Right forelimb (tissue), 1 donor: ENCODE measurements at places on chromosomes 4 and X.

- no peak for DNase-seq
Observed at GRCh38 chr4:158802914-158803313, 34.1 kb downstream of the FNIP2 start.

- no peak for DNase-seq
Observed at GRCh38 chr4:37890801-37891259, at the start of gene TBC1D1. TBC1D1 (plus strand) TSS chr4:37891084; CDS start chr4:37902096, 11,012 bp downstream.

- no peak for DNase-seq
Observed at GRCh38 chrX:15418041-15418706, 34.0 kb upstream of the VEGFD start.

- DNase-seq, result peak; percentile 41
Observed at GRCh38 chrX:21374994-21375707, 933 bp downstream of the CNKSR2 start.

DNA sequence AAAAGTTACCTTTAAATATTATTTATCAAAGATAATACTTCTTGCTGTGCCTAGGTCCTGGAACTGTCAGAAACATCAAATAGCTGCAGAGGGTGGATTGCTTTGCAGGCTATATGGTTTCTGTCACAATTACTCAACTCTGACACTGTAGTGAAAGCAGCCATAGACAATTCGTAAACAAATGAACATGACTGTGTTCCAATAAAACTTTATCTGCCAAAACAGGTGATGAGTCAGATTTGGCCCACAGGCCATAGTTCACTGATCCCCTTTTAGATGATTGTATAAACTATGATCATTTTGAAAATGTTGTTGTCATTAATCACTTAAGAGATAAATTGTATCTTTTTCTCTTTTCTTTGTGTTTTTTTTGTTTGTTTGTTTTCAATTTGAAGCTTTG, 8.4 kb upstream of the MEPE start:
- no peak for DNase-seq

DNA sequence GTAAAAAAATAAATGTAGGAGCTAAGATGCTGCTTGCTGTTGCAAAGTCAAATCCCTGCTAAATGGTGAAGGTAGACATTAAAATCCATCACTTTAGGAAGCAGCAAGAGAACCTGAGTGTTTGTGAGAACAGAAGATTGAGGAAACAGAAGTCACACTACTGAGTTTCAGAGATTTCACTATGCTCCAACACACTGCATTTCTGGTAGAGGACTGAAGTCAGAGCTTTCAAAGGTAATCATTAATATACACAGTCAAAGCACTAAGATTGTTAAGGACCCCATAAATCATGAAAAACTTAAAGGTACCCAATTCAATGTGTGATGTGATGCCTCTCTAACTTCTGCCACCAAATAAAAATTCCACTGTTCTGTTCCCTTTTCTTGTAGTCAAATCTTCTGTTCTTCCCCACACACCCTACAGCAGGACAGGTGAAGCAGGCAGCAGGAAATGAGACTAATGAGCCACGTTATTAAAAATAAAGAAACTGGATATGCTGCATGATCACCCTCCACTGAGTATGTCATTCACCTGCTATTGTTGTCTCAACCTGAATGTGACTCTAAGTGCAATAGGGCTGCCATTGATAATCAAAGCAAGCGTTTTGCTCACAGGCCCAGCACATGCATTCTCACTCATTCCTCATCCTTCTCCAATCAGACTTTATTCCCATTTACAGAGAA, 28.9 kb upstream of the APELA start:
- no peak for DNase-seq

DNA sequence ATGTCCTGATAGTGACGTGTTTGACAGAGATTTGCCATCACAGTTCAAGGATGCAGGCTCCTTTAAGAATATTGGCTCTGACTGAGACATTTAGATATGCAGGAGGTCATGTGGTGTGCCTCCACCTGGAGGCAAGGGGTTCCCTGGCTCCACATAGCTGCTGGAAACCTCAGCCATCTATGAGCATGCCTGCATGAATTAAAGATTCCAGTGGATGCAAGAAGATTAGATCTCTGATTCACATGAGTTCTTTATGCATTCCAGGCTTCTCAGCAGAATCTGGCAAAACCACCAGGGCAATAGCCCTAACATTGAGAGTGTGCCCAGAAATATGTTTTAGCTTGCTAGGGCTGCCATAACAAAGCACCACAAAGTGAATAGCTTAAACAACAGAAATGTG, 298.5 kb upstream of the AADAT start:
- DNase-seq, result no peak

GRCh38 chr4:86536151-86536550, 58.0 kb upstream of the PTPN13 start:
- no peak for DNase-seq

DNA sequence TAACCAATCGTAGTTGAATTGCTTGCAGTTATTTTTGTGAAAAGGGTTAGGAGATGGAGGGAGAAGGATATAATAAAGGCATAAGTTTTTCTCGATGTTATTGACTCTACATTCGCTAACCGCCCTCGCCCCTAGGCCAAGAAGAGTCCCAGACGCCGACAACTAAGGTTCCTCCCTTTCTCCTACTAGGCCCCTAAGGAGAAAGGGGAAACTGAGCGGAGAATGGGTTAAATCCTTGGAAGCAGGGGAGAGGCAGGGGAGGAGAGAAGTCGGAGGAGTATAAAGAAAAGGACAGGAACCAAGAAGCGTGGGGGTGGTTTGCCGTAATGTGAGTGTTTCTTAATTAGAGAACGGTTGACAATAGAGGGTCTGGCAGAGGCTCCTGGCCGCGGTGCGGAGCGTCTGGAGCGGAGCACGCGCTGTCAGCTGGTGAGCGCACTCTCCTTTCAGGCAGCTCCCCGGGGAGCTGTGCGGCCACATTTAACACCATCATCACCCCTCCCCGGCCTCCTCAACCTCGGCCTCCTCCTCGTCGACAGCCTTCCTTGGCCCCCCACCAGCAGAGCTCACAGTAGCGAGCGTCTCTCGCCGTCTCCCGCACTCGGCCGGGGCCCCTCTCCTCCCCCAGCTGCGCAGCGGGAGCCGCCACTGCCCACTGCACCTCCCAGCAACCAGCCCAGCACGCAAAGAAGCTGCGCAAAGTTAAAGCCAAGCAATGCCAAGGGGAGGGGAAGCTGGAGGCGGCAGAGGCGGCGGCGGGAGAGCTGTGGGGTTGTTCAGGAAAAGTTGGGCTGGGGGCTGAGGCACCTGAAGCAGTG, 5.9 kb downstream of the ATOH1 start:
- no peak for DNase-seq

- no peak for DNase-seq
Observed at GRCh38 chr4:10354225-10354624, 103.0 kb downstream of the ZNF518B start.

DNA sequence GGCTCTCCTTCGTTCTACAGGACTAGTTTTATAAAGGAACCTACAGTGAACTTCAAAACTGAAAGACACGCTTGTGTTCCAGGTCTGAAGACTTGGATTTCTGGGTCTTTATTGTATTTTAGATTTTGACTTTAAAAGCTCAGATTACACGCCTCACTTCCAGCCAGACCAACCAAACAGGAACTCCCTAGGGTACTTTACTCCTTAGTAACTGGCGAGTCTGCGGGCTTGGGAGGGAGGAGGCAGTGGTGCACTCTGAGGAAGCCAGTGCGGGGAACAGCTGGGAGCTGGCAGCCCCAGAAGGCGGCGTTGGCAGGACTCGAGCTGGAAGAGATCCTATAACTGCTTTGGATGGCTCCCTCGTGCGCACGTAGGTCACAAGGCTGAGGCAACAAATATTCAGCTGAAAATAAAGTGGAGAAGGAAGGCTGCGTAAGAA, 391 bp upstream of the PHKA1 start:
- DNase-seq, result peak; percentile 61

- no peak for DNase-seq
Observed at GRCh38 chrX:8846266-8846665, 45.1 kb upstream of the FAM9A start.
